ENCODE measurements at places on chromosomes 16 and 17. TPM values are rescaled to one million over a fixed set of nuclear protein-coding genes. Genes with fewer than 3 reads are reported as not detected.

ENDOV gene
- 46.7 TPM for total RNA-seq

C17orf78 gene
- total RNA-seq: not detected

GAS2L2 gene
- not detected for total RNA-seq

CEP295NL gene
- total RNA-seq: 6.8 TPM

GGT6 gene
- not detected for total RNA-seq

TEKT1 gene
- not detected for total RNA-seq

ALDH3A1 gene
- 3.2 TPM for total RNA-seq

LRRC46 gene
- 0.42 TPM for total RNA-seq

DDX5 gene
- total RNA-seq: 889 TPM

ZNF668 gene
- total RNA-seq: 10.3 TPM

SCIMP gene
- 13.4 TPM for total RNA-seq

PLLP gene
- total RNA-seq: 3.1 TPM

ZNF174 gene
- total RNA-seq: 16.8 TPM

HIGD1B gene
- not detected for total RNA-seq

BHLHA9 gene
- total RNA-seq: not detected

VMO1 gene
- 5.9 TPM for total RNA-seq

ECI1 gene
- total RNA-seq: 39.1 TPM

TBC1D3G gene
- not detected for total RNA-seq

QPRT gene
- 1.3 TPM for total RNA-seq

ABCC11 gene
- total RNA-seq: not detected

FBXL16 gene
- total RNA-seq: not detected

SPNS2 gene
- total RNA-seq: 23.9 TPM

CPHXL2 gene
- total RNA-seq: not detected

MYH8 gene
- total RNA-seq: not detected

MC1R gene
- total RNA-seq: 13.1 TPM

HBQ1 gene
- not detected for total RNA-seq

TP53TG3B gene
- total RNA-seq: not detected
